ENCODE measurements at places on chromosomes 6 and 20.
A peak's percentile ranks its signal among the peaks of the same experiment; 100 is the strongest.

GRCh38 chr6:142850679-142851423 lies 94.1 kb downstream of the HIVEP2 start:
- DNase-seq = no peak

- DNase-seq = peak; percentile 41
Observed at GRCh38 chr20:45592574-45593189, 13.6 kb upstream of the WFDC8 start.

- DNase-seq = no peak
Observed at GRCh38 chr20:1930165-1930564, 35.0 kb downstream of the SIRPA start.

GRCh38 chr20:1825507-1825906 lies 69.7 kb upstream of the SIRPA start:
- DNase-seq = peak; percentile 85

GRCh38 chr6:145483191-145483996 lies 251.9 kb downstream of the EPM2A start:
- peak; percentile 90 for DNase-seq

DNA sequence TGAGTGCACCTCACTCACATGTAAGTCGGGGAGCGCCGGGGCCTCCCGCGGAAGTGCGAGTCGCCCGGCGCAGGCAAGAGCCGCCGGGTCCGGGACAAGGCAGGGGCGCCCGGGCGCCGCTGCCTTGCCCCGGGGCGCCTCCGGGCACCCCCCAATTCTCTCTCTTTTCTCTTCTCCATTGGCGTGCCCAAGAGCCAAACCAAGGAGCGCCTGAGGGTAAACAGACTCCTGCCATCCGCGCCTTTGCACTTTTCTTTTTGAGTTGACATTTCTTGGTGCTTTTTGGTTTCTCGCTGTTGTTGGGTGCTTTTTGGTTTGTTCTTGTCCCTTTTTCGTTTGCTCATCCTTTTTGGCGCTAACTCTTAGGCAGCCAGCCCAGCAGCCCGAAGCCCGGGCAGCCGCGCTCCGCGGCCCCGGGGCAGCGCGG lies 36.8 kb downstream of the GNAS start:
- DNase-seq = no peak

GRCh38 chr6:70667256-70667710 lies 400 bp upstream of the SMAP1 start:
- no peak for DNase-seq

DNA sequence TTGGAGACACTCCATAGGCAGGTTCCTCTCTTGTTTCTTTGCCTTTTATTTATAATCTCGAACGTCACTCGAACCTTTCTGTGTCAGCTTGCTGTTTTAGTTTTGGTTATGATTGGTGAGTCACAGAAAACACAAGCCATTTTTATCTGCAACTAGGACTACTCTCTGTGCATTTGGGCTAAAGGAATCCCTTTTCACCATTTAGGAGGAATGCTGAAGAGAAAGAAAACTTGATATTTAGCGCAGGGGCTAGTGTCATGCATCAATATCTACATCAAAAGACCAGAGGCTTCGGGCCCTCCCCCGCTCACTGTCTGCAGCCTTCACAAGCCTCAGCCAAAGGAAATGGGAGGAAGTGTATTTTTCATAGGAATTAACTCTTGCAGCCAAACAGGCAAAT lies 507.8 kb upstream of the CITED2 start:
- no peak for DNase-seq

GRCh38 chr6:135233686-135234491 lies 52.8 kb downstream of the MYB start:
- no peak for DNase-seq

GRCh38 chr20:39108746-39109145 lies 146.6 kb downstream of the DHX35 start:
- peak; percentile 39 for DNase-seq

DNA sequence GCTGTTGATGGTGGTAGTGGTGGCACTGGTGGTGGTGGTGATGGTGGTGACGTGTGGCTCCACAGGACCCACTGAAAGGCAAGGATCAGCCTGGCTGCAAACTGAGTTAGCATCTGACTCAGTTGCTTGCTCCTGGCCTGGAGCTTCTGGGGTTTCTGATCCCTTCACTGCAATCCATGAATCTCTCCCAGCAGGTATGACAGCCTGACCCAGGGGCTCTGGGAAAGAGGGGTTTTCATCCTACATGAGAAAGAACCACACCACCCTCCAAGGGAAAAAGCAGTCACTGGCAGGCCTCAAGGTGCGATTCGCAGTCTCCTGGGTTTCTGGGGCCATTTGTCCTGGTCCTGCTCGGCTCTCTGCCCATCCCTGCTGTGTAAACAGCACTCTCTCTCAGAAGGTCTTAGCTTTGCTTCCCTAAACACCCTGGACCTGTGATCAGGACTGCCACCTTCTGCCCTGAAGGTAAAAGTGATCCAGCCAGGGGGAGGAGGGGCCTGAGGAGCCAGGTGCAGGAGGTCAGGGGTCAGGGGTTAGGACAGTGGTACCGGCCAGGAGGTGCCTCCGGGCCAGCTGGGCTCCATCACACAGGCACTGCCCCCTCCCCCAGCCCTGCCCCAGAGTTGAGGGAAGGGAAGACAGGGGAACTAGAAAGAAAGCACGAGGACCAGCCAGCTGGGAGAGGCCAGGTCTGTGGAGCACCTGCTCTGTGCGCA lies 152.0 kb downstream of the BMP7 start:
- no peak for DNase-seq

DNA sequence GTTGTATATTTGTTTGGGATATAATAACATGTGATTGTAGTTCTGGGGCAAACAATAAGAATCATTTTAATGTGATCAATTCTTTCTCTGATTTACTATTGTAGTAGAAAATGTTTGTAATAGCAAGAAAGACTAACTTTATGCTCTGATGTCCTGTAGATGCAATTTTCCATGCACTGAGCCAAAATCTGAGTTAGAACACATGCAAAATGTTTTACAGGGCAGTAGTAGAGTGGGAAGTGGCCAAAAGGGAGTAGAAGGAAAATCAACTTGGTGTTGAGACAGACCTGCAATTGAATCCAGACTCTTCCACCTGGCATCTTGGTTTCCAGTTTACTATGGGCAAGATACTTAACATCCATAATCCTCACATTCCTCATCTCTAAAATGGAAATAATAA lies 93.5 kb upstream of the BMP5 start:
- no peak for DNase-seq

DNA sequence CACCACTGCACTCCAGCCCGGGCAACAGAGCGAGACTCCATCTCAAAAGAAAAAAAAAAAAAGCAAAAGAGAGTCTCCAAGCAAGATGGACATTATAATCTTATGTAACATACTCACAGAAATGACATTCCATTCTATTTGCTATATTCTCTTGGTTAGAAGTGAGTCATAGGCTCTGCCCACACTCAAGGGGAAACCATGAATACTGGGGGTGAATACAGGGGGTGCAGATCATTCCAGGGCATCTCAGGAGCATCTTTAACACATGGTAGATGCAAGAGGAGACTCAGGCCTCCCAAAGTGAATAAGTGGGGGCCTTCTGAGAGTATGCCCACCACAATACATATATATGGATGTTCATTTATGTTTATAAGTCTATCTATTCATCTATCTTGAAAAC lies 18.3 kb upstream of the RANBP9 start:
- DNase-seq = peak; percentile 66

GRCh38 chr6:129370268-129370916 lies 339.6 kb downstream of the ARHGAP18 start:
- no peak for DNase-seq

DNA sequence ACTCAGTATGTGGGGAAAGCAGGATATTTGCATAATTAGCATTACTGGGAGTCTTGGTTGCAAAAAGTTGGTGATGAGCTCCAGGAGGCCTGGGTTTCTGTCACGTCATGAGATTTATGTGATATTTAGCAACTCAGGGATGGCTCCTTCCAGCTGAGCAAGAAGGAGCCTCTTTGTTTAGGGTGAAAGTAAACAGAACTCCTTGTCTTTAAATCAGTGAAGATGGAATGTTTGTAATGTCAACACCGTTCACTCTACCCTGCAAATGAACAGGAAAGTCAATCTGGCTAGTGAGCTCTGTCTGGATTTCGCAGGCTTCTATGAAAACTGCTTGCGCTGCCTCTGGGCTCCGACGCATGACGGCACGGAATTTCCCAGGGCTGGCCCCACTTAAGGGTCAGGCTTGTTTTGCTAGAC lies 86.9 kb downstream of the PXDC1 start:
- no peak for DNase-seq

Measured in foreskin keratinocyte (primary cell).